ENCODE measurements at places on chromosomes 12 and 14.

- no peak for DNase-seq
Observed at GRCh38 chr14:74671789-74672188, 41.1 kb downstream of the AREL1 start.

DNA sequence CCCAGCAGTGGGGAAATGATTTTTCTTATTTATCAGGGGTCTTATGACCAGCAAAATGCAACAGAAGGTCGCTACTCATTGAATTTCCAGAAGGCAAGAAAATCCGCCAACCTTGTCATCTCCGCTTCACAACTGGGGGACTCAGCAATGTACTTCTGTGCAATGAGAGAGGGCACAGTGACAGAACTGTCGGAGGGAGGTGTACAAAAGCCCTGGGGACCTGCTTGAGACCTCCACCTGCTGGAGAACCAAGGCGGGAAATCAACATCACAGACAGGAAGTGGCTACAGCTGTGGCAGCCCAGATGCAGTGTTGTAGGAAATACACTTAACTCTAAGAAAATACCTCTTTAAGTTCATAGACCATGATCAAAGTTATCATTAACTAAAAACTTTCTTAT is 250.9 kb upstream of the OR4E1 start:
- peak; percentile 30 for DNase-seq

DNA sequence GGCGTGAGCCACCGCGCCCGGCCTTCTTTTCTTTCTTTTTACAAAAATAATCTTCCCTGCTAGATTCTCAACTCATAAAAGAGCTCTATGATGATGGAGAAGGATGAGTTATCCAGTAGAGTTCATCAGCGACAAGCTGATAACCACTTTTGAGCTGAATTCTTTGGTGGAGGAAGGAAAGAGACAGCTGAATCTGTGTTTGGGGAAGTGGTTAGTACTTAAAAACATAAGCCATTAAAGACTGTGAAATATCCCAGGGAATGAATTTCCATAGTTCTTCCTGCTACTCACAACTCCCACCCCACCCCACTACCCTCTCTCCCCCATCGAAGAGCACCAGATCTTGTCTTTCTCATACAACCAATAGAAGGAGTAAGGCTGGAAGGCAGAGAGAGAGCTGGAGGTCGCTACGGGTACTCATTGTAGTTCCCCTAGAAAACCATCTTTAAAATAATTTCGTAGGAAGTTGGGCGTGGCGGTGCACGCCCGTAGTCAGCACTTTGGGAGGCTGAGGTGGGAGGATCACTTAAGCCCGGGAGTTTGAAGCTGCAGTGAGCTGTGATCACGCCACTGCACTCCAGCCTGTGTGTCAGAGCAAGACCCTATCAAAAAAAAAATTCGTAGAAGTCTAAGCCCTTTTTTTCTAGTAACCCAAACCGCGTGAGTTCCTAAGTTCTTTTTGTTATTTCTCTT is 647 bp upstream of the ESPL1 start:
- no peak for DNase-seq

- no peak for DNase-seq
Observed at GRCh38 chr14:63542231-63542999, 762 bp downstream of the PPP2R5E start.

DNA sequence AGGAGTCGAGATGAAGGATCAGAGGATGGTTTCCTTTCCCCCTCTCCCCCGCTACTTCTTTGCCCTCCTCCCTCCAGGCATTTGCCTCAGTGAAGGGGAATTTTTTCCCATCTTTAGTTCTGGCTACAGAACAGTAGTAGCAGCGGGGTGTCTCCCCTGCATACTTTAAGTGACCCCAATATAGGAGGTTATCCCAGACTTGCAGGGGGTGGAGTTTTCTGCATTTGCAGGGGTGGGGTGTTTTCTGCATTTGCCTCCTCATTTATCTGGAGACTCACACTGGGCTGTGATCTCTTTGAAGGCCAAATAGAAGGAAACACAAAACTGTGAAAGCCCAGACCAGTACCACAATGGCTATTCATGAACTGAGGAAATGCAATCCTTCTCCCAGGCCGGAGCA is 19.8 kb downstream of the PTPRB start:
- DNase-seq: no peak

DNA sequence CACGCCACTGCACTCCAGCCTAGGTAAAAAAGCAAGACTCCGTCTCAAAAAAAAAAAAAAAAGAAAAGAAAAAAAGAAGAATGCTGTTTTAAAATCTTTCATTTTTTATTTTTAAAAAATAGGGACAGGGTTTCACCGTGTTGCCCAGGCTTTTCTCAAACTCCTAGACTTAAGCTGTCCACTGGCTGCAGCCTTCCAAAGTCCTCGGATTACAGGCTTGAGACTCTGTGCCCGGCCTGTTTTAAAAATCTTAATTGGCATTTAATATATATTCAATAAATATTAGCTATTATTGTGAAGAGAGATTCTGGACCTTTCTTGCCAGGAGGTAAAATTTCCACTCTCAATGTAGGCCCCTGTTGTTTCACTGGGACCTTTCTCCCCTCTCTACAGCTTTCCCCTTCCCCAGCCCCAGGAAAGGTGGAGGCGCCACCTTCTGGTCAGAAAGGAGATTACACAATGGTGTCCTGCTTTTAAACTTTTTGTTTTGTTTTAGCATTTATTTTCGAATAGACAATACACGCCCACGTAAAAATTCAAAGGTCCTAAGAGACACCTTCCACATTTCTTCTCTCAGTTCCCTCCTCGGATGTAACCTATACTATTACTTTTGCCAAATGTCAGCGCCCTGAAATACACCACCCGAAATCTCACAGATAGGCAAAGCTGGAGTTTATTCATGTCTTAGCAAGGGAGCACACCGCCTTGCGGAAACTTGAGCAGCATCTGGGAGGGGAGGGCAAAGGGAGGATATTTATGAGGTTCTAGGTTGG is 23.8 kb upstream of the PHC1 start:
- DNase-seq: peak; percentile 21

DNA sequence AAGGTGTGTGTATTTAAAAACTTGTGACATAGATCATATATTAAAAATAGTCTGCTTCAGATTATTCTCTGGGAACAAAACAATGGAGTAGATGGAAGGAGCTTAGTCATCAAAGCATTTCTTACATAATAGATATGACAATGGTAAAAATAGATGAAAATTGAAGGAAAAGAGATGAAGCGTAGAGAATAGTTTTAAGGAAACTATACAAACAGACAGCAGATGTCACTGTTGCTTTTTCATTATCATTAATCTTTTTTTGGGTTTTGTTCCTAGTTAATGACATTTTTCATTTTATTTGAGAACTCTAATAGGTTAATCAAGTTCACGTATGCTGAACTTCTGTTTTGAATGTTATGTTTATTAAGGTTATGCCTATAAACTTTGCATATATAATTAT is 149.2 kb upstream of the FBXO33 start:
- no peak for DNase-seq
